Kidney (tissue), 22 donors: ENCODE measurements at places on chromosomes 6 and 20.
A peak's percentile ranks its signal among the peaks of the same experiment; 100 is the strongest.

DNA sequence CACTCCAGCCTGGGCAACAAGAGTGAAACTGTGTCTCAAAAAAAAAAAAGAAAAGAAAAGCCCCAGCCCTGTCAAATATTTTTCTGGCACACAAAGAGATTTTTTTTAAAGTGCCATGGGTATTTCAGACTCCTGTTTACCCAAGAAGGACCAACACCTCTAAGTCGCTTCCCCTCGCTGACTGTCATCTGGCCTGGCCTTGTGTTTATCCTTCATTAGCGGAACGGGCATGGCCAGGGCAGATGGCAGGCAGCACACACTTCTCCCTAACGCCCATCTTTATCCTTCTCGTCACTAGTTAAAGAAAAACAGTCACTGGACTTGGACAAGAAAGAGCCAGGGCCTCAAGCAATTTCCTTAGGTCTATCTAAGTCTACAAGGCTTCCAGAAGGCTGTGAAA lies 7.3 kb upstream of the CBFA2T2 start:
- DNase-seq, result no peak

GRCh38 chr6:121806116-121806515 lies 370.7 kb downstream of the GJA1 start:
- no peak for DNase-seq

DNA sequence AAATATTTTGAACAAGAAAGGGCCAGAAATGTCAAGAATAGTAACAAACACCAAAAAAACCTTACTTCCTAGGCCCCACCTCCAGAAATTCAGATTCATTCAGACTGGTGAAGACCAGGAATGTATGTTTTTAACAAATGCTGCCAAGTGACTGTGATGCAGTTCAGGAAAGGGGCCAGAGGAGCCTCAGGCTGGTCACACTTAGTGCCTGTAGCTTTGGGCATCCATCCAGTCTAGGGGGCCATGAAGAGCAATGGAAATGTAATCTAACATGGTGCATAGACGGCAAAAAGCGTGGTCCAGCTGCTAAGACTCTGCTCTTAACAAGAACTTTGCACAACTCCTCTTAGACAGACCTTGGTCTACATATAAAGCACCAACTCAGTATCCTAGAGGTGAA lies 7.1 kb downstream of the GJA1 start:
- DNase-seq, result no peak

DNA sequence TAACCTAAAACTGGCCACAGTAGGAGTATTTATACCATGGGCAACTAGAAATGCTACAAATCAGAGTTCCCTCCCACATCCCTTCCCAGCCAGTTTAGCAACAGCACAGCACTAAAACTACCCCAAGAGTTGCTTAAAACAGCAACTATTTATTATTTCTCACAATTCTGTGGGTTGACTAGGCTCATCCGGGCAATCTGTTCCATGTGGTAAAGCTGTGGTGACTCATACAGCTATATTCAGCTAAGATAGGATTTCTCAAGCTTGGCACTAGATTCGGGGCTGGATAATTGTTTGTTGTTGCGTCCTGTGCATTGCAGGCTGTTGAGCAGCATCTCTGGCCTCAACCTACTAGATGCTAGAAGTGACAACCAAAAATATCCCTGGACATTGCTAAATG lies 8.6 kb upstream of the HECA start:
- no peak for DNase-seq

GRCh38 chr6:101266063-101266462 lies 127.4 kb upstream of the GRIK2 start:
- DNase-seq, result no peak

DNA sequence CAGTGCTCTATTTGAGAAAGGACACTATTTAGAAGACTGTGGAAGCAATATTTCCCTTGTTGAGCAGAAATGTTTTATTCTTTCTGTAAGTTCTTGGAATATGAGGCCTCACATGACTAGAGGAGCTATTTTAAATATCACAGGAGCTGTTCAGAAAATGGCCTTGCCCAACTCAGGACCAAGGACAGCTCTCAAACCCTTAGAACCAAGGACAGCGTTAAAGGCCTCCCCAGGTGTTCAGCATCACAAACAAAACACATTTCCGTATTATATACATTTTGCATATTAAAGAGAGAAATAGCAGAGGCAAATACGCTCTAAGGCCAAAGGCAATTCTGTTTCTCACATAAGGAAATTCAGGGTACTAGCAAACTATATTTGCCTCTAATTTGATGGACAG lies 631.4 kb downstream of the CDH26 start:
- peak; percentile 69 for DNase-seq

GRCh38 chr6:131683479-131683878 lies 17.7 kb downstream of the OR2A4 start:
- no peak for DNase-seq

DNA sequence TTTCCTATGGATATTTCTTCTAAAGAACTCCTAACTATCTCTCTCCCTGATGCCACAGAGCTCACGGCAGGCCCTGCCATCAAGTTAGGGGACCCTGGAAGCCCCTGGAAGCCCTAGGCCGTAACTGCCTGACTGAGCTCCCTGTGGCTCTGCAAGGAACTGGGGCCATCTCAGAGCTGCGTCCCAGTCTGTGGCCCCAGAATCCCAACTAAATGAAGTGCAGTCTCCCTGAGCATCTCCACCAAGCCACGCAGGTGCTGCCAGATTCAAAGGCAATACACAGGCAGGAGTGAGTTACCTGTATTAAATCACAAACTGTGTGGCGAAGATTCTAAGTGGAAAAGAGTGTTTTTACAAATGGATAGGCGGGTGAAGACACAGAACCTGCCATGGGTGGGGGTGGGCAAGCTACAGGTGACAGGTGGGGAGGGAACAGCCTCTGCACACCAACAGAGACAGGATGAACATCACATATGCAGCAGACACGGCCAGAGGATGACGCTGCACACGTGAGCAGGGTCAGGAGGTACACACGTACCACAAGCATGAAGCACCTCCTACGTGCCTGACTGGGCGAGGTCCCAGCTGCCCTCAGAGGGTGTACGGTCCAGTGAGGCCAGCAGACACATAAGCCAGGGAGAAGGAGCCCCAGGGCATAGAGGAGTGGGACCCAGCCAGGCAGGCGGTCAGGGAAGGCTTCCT lies 358.5 kb downstream of the ZFAND3 start:
- peak; percentile 35 for DNase-seq

GRCh38 chr6:40743690-40744446 lies 156.7 kb upstream of the LRFN2 start:
- no peak for DNase-seq

GRCh38 chr6:90472716-90473115 lies 114.2 kb downstream of the MAP3K7 start:
- DNase-seq, result no peak

DNA sequence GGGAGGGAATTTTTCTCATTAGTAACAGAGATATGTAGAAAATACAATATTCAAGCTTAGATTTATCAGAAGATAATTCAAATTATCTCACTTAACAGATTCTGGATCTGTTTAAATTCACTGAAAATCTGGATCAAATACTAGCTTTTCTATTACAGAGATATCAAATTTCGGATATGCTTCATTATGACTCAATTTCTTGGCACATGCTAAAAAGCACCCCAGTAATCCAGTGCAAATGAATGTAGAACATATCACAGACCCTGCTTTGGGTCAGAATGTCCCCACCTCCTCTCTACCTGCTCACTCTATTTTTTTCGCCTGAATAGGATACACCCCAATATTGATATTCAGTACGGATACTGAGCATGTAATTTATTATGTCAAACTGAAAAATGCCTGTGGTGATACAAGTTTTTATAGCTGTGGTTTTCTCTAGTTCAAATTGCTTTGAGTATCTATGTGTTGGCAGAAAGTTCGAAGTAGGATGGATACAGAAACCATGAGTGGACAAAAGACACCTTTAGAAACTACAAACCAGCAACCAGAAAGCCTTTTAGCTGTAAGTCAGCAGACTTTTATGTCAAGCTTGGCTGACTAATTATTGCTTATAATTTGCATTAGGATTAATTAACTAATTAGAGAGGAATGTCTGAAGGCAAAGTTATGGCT lies 290.0 kb downstream of the TFAP2B start:
- DNase-seq, result no peak

DNA sequence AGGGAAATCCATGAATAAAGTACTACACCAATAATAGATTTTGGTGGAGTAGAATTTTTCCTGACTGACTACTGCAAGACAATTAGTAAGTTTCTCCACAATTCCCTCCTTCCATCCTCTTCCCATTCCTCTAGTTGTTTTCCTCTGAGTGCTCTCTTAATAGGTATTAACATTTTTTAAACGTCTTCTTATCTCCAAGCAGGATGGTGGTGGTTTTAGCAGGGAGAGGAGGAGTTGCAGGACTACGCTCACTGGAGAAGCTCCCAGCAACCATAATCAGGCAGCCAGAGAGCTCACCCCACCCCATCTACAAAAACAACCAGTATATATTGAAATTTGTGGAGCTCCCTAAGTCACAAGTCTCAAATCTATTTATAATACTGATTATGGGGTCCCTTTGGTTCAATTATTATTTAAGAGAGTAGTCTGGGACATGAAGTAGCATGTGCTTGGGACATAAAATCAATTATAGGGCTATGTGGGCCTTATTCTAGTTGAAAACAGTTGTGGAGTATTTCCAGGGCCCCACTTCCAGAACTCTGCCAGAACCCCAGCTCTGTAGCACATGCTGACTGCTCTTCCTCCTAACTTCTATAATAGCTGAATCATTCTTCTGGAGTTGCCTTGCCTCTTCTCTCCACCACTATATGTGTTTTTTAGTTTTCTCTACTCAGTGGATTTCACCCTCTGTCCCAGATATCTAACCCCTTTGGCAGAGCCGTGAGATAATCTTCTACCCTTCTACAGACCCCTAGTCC lies 49.8 kb downstream of the MYB start:
- DNase-seq, result no peak

DNA sequence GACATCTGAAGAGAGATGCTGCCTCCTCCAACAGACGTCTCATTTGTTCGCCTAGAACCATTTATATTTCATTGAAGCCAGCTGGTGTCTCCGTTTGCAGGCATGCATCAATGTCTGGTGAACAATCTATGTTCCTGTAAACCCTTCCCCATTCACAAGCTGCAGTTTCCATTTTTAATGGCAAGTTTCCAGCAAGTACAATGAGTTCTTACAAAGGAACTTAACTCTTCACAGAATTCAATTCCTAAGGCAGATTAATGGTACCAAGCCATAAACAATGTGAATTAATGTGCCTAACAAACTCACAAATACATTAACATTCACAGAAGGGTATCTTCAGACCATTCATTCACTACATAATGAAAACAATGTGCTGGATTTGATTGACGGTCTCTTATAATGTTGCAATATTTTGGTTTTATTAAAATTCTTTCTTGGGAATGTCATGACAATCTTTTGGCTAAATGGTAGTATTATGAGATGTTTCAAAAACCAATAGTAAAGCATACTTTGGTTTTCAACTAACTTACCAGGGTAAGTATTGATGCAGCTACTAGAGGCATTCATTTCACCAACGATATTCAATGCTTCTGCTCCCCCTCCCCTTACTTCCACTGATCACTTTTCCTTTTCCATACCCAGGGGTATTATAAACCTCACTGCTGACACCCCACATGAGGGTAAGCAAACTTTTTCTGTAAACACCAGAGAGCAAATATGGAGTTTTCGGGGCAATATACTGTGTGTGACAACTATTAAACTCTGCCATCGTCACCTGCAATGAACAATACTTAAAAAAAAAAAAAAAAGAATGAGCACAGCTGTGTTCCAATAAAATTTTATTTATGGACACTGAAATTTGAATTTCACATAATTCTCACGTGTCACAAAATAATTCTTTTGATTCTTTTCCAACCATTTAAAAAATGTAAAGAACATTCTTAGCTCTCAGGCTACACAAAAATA lies 4.2 kb downstream of the AKIRIN2 start:
- DNase-seq, result peak; percentile 83

GRCh38 chr6:63352544-63353285 lies 32.9 kb upstream of the LGSN start:
- DNase-seq, result no peak

DNA sequence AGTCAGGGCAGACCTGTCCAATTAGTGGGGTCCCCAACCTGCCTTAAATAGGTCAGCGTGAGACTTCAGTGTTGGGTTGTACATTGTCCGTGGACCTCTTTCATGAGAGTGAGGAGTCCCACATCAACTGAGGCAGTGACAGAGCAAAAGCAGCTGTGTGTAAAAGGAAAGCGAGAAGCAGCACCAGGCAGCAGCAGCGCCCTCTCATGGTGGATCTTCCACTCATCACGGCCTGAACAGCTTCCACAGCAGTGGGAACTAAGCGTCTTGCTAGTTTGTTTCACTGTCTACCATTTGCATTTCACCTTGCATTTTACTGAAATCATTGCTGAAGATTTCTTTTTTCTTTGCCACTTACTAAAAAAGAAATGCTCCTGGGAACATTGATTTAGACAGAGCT lies 333.8 kb downstream of the PKHD1 start:
- DNase-seq, result peak; percentile 2

GRCh38 chr6:3244003-3244831 lies 14.5 kb upstream of the PSMG4 start:
- no peak for DNase-seq

GRCh38 chr20:2210646-2211552 lies 84.9 kb upstream of the TGM3 start:
- peak; percentile 60 for DNase-seq

DNA sequence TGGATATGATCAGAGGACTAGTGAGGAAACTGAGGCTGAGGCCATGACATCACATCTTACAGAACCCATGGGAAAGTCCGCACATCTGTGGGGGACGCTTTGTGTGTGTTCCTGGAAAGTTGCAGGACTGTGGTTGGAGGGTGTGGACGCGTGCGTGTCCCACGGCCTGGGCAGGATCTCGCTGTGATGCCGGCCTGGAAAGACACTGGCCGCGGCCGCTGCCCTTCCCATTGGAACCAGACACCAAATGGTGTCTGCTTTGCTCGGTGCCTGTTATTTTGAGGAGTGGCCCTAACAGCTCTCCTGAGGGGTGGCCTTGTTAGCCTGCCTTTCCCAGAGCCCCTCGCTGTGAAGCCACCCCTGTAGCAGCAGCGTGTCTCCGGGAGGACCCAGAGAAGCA lies 41.1 kb downstream of the DLL1 start:
- DNase-seq, result no peak

- no peak for DNase-seq
Observed at GRCh38 chr20:3014662-3015061, 28.8 kb upstream of the GNRH2 start.
